ENCODE measurements at places on chromosomes 5 and 9.

GRCh38 chr5:138661991-138662434 is 86.8 kb upstream of the HSPA9 start:
- DNase-seq: no peak

GRCh38 chr5:75364571-75365280 is 27.7 kb downstream of the HMGCR start:
- no peak for DNase-seq

GRCh38 chr9:109354190-109354589 is 33.3 kb upstream of the EPB41L4B start:
- no peak for DNase-seq

DNA sequence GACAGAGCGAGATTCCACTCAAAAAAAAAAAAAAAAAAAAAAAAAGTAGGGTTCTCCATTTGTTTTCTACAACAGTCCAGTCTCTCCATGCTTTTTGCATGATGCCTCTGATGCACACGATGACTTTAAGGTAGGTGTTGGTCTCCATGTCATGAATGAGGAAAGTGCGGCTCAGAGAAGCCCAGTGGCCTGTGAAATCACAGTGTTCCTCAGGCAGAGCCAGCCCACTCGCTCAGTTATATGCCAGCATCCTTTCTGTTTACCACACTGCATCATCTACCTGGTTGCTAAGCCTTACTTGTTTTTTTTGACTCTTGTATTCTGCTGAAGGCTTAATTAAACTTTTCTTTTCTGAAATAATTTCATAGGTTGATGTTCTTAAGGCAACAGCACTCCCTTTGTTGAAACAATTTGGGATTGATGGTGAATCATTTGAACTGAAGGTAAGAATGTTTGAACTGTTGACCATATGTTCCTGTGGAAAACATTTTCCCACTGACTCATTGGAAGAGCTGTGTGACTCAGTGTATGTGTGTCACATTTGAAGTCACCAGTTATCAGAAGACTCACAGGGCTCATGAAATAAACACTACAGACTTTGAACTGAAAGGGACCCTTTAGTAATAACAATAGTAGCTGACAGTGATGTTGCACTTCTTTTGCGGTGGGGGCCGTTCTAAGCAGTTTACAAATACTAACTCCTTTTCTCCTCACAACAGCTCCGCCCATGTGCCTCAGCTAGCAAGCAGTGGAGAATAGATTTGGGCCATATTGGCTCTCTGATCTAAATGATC is 40.2 kb downstream of the RCL1 start:
- DNase-seq: peak; percentile 45

DNA sequence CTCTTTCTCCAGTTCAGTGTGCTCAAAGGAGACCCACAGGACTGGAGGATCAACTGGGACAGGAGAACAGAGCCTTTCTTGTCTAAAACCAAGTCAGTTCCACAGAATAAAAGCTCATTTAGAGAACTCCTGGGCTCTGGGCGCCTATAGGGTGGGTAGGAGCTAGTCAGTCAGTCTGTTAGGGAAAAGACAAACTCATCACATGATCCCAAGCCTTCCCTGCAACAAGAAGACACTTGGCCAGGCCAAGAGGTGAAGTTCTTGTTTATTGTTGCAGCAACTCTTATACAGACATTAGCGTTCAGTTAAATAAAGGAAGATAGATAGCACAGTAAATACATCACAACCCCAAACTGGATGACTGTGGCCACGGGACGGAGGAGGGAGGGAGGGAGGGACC is 102.3 kb downstream of the ENTREP1 start:
- DNase-seq: no peak

- DNase-seq: no peak
Observed at GRCh38 chr5:120449501-120449900, 14.6 kb upstream of the PRR16 start.

DNA sequence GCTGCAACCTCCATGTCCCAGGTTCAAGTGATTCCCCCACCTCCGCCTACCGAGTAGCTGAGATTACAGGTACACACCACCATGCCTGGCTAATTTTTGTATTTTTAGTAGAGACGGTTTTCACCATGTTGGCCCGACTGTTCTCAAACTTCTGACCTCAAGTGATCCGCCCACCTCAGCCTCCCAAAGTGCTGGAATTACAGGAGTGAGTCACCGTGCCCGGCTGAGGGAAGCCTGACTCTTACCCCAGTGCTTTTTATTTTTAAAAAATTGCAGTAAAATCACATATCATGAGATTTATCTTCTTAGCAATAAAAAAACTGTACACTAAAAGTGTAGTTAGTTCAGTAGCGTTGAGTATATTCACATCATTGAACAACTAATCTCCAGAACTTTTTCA is 105.3 kb downstream of the SLIT3 start:
- DNase-seq: no peak

GRCh38 chr9:110114859-110115201 is 93.1 kb downstream of the C9orf152 start:
- DNase-seq: no peak

DNA sequence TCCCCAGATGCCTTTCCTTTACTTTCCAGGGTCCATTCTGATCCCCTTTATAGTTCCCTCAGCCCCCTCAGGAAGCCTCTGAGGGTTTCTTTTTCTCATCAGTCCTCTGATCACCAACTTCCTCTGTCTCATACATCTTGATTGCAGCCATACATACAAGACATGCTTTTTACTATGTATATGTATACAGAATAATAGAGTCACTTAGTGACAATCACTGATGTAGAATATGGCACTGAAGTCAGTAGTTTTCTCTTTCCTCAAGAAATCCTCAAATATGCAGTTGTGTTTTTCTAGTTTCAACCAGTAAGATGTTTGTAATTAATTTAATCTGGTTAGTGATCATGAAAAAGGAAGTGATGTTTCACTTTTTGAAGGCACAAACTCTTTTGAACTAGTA is 364.1 kb downstream of the MAN2A1 start:
- DNase-seq: no peak

- no peak for DNase-seq
Observed at GRCh38 chr5:152883066-152883775, 478.1 kb upstream of the NMUR2 start.

GRCh38 chr5:79890119-79890929 is 100.7 kb downstream of the MTX3 start:
- no peak for DNase-seq

DNA sequence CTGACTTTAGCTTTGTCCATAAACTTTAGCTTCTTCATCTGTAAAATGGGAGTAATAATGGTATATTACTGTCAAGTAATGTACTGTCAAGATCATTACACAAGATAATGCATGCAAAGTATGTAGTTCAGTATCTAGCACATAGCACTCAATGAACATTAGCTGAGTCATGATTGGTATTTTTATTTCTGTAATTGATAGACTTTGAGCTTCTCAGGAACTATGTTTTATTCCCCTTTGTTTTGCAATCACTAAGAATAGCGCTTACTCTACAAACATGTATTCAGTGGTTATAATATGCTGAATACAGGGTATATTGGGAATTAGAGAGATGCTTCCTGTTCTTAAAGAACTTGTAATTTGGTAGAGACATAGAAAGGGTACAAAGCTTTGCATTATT is 142.3 kb upstream of the KLF9 start:
- DNase-seq: no peak

- no peak for DNase-seq
Observed at GRCh38 chr9:112755675-112756074, 5.1 kb downstream of the SNX30 start.

GRCh38 chr5:178177569-178177968 is 9.6 kb downstream of the GMCL2 start:
- no peak for DNase-seq

GRCh38 chr9:135814421-135815095 is 92.8 kb downstream of the CAMSAP1 start:
- DNase-seq: no peak

DNA sequence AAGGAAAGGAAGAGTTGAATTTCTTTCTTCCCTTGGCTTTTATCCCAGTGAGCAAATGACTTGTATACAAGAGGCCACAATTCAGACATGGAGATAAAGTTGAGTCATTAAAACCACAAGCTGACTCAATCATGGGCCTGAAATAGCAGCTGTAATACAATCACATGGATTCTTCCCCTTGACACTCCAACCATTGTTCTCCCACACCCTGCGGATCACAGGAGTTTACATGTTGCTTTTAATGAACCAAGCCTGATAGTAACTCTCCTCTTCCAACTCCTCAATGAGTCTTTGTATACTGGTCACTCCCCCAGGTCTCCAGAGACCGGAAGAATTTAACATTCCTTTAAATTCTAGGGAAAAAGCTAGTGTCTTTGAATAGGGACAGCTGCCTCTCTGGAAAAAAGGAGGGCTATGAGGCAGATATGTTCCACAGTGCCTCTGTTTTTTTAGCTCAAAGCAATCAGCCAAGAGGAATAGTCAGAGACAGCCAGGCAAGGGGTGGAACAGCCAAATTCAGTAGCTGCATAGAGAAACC is 32.4 kb downstream of the PCDHGC5 start:
- DNase-seq: no peak

DNA sequence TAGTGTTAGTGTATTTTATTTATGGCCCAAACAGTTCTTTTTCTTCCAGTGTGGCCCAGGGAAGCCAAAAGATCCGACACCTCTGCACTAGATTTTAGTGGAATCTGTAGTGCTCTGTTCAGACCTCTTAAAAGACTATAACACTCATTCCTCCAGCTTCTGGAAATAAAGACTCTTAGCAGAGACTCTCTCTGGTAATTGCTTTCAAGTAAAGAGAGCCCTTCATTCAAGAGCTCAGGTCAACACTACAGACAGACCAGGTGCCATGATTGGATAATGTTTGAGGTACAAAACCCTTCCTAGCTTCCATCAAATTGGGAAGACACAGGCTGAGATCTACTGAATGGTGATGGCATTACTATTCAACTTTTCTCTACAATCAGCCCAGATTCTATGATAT is 255.8 kb downstream of the PRDM9 start:
- DNase-seq: no peak

DNA sequence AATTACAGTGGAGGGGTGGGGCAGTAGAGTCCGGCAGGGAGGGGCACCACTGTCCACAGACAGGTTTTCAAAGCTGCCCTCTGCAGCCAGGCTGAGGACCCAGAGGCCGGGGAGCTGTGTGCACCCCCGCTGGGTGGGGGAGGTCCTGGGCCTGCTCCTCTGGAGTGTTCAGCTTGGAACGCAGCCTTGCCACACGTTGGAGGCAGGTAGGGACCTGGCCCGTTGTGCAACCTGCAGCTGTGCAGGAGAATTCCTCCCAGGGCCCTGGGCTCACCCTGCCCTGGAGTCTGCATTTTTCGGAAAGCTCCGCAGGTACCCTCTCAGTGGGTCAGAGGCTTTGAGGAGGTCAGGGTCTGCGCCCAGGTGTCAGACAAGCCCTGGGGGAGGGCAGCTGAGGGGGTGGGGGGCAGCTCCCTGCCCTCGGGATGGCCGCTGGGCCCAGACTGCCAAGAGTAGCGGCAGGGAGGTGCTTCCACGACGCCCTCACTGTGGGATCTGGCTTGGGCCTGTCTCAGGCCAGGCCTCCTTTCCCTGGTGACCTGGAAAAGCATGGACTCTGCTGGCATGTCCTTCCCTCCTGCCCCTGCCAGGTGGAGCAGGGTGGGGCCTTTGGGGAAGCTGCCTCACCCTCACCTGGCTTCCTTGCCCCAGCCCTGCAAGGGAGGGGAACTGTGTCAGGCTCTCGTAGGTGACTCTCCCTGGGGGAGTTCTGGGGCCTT is 29.5 kb downstream of the RXRA start:
- no peak for DNase-seq

DNA sequence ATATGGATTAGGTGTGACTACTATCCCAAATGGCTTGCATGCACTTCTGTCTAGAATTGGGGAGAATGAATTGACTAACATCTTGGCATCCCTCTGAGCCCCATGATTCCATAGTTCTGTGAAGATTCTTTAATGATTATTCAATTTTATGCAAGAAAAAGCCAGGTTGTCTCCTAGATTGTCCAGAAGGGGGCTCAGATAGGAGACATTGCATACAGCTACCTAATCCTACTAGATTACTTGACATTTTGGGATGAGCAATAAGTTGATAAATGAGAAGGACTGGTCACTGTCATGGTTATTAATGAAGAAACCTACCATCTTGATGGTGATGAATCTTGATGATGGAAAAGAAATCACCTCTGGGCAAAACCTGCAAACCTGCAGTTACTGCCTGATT is 117.0 kb downstream of the CARTPT start:
- no peak for DNase-seq

GRCh38 chr9:68763104-68763503 is 58.1 kb downstream of the PIP5K1B start:
- DNase-seq: no peak

DNA sequence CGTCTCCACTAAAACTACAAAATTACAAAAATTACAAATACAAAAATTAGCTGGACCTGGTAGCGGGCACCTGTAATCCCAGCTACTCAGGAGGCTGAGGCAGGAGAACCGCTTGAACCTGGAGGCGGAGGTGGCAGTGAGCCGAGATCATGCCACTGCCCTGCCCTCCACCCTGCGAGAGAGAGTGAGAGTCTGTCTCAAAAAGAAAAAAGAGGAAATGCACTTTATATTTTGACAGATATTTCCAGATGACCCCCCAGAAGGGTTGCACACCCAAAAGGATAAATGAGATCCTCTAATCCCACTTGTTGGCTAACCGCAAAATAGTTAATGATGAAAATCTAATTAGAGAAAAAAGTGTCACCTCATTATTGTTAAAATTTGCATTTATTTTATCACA is 2.2 kb downstream of the HSDL2 start:
- DNase-seq: no peak

GRCh38 chr5:66596636-66597182 is 516 bp downstream of the MAST4 start:
- DNase-seq: no peak

DNA sequence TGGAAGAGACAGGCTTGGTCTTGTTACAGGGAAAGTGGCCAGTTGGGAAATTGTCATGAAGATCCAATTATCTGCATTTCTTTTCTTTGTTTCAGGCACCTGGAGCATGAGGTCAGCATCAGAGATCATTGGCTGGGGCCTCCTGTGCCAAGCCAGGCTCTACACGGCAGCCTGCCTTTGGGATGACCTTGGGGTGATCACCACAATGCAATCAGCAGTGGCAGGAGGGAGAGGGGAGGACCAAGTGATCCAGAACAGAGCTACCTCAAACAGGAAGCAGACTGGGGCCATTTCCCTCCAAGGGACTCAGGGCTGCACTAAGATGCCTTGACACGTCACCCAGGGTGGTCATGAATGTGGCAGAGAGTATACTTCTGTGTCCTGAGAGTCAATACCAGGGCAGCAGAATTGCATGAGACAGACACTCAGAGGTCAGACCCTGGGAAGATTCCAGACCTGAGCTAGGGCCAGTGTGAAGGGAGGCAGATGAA is 8.9 kb downstream of the SMIM23 start:
- no peak for DNase-seq

DNA sequence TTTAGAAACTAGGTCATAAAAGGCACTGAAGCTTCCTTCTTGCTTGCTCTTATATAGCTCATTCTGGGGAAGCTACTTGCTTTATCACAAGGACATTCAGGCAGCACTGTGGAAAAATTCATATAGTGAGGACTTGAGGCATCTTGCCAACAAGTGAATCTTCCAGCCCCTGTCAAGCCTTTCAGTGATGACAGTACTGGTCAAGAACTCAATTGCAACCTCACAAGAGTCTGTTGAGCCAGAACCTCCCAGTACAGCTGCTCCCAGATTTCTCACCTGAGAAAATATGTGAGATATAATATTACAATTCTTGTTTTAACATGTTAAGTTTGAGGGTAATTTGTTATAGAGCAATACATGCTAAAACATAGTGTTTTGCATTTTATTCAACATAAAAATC is 2011.0 kb upstream of the NUDT12 start:
- no peak for DNase-seq
